ENCODE measurements at places on chromosomes 7 and 10.

DNA sequence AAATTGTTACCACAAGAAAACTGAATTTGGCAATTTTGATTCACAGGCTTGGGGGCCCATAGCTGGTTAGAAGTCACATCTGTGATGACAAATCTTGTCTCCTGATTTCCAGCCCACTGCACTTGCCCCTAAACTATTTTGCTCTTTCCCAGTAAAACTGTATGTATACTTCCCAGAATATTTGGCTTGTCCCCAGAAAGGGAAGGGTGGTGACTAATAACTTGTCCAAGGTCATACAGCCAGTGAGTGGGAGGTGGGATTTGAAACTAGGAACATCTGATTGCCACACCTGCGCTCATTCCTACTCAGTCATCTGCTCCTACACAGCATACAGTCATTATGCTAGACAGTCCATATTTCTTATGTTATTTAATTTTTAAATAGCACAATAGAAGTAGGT is 304.5 kb downstream of the SDHAF3 start:
- DNase-seq, result no peak

DNA sequence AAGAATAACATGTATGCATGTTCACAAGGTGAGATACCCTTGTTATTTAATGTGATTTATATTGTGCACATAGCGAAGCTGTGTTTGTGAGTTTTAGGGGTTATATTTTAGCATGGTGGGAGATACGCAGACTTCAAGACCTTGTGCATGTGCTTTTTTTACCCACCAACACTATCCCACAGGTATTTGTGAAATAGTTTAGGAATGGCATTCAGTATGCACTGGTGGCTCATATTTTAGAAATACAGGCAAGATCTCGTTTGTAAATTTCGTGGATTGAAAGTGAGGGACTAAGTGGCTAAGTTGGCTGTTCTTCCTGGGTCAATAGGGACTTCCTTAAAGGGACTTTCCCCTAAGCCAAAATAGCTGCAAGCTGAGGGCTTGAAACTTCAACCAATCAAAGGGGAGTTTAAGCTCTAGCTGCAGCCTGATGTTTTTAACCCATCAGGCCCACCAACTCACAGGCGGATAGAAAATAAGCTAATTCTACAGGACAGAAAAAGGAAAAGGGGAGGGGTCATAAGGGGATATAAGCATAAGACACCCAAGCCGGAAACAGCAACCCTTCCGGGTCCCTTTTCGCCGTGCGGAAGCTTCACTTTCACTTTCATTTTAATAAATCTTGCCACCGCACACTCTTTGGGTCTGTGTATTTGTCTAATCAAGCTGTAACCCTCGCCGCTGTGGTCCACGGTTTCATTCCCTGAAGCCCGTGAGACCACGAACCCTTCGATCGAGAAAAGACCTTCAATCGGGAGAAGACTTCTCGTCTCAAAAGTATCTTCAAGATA is 291.0 kb downstream of the GPR158 start:
- no peak for DNase-seq

- DNase-seq, result no peak
Measured at GRCh38 chr7:27154369-27154768, 2.0 kb upstream of the HOXA3 start.

DNA sequence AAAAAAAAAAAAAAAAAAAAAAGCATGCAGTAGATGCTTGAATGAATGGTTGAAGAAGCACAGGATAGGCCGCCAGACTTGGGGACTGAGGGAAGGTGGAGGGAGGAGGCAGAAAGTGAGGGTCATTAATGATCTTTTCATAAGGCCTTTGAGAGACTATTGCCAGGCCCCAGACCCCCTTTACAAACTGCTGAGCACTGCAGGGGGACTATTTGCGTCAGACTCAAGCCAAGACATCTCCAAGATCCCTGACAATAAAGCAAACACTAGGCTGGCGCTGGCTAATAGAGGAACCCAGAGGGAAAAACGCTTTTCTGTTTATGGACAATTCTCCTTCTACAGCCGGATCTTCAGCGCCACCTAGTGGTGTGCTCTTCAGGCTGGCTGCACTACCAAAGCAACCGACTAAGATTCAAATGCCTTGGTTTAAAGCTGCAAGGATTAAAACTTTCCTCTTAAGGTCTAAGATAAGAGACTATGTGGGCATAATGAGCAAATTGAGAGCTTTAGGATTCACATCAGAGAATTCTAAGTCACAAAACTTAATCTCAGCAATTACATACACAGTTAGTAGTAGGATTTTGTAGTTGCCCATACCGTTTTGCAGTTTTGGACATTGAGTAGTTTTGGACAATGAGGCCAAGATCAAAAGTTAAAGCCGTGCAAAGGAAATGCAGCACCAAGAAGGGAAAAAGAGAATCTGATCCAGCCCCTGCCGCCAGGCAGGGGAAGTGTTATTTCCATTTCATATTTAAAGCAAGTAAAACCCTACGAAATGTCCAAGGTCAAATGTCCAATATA is 17.9 kb upstream of the AGK start:
- peak; percentile 23 for DNase-seq

- DNase-seq, result no peak
Measured at GRCh38 chr10:43667761-43668386, 19.2 kb upstream of the ZNF32 start.

DNA sequence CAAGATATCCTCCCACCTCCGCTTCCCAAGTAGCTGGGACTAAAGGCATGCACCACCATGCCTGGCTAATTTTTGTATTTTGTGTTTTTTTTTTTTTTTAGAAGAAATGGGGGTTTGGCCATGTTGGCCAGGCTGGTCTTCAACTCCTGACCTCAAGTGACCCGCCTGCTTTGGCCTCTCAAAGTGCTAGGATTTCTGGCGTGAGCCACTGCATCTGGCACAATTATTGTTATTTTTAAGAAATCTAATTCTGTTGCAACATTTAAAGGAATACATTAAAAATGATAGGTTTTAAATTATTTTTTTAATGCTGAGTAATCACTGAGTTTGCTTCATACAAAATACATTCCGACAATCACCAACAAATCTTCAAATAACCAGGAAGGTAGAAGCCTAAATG is 178.1 kb upstream of the SEMA3E start:
- DNase-seq, result no peak

- no peak for DNase-seq
Measured at GRCh38 chr10:32888161-32888927, 69.7 kb downstream of the ITGB1 start.

DNA sequence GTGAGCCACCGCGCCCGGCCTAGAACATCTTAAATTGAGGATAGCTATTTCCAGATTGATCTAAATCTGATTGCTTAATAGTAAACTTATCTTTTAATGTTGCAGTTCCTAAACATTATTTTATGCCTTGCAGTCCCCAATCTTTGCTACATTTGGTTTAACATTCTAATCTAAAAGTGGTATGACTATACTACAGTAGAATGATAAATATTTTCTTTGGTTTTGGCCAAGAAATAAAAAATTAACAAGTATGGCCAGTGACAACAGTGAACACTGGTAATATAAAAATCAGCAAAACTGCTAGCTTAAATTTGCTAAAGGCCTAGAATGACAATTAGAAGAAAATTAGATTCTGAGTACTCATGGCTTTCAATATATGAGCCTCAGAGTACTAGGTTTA is 73.5 kb downstream of the CDK6 start:
- no peak for DNase-seq

- DNase-seq, result no peak
Measured at GRCh38 chr7:33487998-33488682, 358.8 kb downstream of the BBS9 start.

GRCh38 chr7:157614457-157615020 is 277.7 kb downstream of the DNAJB6 start:
- no peak for DNase-seq

DNA sequence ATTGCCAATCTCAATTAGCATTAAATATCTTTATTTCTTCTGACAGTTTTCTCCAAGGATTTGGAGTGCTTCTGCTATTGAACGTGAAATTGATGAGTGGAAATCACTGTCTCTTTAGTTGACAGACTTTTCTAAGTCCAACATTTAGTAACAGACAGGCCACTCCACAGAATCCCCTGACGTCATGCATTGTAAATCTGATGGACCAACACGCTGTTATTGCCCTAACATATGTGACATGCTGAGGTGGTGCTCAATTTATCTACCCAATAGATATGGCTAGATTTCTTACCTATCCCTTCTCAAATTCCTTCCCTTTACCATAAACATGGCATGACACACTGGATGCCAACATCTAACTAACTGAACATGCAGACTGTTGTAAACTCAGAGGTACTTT is 240.6 kb upstream of the DGKB start:
- DNase-seq, result no peak

DNA sequence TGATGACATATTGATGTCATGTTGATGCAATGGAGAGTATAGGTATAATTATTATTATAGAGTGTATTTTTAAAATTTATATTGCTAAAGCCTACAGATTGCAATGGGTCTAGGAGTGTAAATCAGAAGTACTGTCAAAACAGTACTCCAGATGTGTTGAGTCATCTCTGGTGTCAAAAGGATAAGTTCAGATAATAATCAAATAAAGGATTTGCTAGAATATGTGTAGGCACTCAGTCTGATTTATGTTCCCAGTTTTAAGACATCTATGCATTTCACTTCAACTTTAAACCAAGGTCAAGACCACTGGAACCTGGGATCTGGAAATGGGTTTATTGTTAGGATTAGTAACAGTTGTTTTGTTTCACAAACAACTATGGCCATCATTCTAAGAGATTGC is 342.3 kb upstream of the BMPER start:
- DNase-seq, result no peak

DNA sequence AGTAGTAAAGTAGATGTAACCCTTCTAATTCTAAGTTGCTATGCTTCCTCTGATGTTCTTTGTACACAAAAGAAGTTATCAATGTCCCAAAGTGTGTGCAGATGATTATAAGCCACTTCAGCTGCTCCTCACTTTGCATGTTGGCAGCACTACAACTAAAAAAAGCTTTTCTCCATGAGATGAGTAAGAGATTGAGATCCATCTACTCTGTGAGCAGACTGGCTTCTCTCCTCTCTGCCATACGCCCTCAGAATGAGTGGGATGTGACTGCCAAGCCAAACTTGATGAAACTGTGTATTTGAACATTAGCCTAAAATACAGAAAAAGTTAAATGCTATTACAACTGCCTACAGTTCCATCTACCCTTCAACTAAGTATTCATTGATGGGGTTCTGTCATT is 102.9 kb upstream of the ETV1 start:
- DNase-seq, result no peak

DNA sequence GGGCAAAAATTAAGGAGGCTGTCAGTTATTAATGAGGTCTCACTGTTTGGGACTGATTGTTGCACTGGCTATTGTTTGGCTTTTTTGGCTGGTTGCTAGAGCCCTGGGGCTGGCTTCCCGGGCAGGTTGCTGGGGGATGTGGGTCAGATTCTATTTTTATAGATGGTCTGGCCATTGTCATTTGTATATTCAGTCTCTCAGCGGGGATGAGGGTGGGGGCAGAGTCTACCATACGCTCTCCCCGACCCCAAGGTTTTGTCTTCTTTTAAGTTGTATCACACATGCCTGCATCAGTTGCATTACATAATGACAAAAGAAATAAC is 84.3 kb upstream of the GRB10 start:
- DNase-seq, result no peak

- DNase-seq, result no peak
Measured at GRCh38 chr7:117623606-117624005, 143.8 kb downstream of the CFTR start.

- no peak for DNase-seq
Measured at GRCh38 chr10:79052291-79053080, 16.3 kb upstream of the ZMIZ1 start.

DNA sequence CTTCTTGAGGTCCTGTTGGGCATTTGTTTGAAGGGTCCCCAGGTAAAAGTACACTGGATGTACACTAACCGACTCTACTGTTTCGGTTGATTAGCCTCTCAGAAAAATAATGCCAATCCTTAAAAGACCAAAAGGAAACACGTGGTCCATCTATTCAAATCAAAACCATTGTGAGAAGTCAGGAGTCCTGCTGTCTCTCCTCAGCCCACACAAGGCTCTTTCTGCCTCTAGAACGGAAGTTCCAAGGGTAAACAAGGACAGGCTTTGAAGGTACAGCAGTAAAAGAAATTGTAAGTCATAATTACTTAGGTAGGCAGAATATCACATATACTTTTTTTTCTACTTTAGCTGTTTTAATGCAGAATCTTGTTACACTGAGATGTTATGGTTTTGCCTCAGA is 71.7 kb upstream of the TPK1 start:
- no peak for DNase-seq

DNA sequence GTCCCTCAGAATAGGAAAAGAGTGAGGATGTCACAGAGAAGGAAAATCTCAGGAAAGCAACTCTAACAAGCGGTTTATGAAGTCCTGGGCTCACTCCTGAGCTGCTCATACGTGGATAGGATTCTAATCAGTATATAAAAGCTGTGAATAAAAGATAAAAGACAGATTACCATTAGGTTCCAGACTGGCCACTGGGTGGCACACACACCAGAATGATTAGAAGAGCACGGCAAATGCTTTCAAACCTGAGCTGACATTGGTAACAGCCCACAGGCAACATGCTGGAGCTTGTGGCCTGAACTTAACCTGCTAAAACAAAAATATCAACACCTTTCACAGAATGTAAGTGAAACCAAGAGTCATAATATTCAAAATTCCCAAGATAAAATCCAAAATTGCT is 370.8 kb downstream of the GRID1 start:
- DNase-seq, result no peak

- DNase-seq, result no peak
Measured at GRCh38 chr10:133356549-133357284, 1.1 kb downstream of the FUOM start.

DNA sequence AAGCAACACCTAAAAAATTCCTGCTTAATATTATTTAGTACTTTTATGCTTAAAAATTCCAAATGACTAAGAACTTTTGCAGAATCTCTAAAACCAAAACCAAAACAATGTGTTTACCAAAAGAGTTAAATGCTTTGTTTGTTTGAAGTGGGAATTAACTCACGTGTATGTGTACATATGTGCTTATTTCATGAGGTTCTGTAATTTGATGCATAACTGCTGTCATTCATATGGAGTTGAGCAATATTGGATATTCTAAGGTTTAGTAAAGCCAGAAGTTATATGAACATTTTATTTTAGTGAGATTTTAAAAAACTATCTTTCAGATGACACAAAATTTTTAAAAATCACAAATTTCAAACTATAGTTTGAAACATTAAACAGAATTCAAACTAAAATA is 157.1 kb downstream of the PIP4K2A start:
- DNase-seq, result no peak

DNA sequence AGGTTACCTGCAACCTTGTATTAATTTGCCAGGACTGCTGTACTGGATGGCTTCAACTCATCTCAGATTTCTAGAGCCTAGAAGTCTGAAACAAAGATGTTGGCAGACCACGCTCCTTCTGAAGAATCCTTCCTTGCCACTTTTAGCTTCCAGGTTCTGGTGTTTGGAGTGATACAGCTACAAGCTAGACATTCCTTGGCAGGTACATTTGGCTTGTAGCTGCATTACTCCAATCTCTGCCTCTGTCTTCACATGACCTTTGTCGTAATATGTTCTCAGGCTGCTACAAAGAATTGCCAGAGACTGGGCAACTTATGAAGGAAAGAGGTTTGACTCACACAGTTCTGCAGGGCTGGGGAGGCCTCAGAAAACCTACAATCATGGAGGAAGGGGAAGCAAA is 146.3 kb downstream of the GALNT17 start:
- no peak for DNase-seq
